Activated CD4-positive, alpha-beta T cell treated with anti-CD3 and anti-CD28 coated beads for 48 hours (primary cell): ENCODE measurements at places on chromosomes 3 and 15.
A peak's percentile ranks its signal among the peaks of the same experiment; 100 is the strongest.

DNA sequence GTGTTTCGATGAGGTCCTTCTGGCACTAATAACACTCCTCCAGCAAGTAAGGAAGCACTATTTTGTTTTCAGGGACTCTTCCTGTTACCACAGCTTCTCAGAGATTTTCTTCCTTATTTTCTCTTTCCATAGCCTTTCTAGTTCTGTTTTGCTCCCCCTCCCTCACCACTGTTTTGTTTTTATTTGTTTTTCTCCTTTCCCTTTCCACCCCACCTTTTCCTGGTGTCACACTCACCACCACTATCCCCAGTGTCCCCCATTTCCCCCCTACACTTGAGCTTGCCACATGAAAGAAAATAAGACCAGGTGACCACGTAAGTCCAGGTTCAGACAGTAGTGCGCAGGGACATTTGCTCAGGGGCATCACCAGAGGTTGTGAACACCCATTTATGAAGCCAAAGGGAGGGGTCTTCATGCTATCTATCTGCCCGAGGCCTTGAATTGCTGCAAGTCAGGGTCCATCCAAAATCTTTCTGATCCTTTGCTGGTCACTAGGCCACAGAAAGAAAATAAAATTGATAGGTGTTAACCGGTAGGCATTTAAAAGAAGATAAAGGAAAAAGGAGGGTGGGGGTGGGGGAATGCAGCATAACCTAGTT lies 1.4 kb upstream of the RFTN1 start:
- no peak for DNase-seq

DNA sequence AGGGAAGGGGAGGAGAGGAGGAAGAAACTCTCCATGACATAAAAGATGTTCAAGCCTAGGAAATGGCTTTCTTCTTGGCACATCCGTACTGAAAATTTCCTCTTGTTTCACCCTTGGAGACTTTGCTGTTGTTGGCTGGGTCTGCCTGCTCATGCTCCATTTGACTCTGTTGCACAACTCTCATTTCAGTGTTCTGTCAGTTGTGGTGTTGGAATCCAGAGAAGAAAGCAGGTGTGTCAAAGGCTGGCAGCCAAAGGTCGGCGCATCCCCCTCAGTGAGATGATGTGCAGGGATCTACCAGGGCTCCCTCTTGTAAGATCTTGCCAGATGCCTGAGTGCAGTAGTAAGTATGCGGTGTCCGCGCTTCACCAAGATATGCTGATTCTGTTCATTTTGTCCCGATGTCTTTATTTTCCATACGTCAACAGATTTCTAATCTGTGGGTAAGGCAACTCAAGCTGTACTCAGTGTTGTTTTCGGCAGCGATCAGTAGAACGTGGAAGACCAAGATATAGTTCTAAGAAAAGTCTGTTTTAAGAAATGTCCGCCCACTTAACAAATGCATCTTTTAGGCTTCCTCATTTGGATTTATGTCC lies 265.2 kb upstream of the GOLGA6L4 start:
- DNase-seq = no peak

- DNase-seq = no peak
Measured at GRCh38 chr15:38042707-38043445, 108.4 kb downstream of the TMCO5A start.

GRCh38 chr3:57110798-57111197 lies 50.3 kb downstream of the SPATA12 start:
- DNase-seq = no peak

DNA sequence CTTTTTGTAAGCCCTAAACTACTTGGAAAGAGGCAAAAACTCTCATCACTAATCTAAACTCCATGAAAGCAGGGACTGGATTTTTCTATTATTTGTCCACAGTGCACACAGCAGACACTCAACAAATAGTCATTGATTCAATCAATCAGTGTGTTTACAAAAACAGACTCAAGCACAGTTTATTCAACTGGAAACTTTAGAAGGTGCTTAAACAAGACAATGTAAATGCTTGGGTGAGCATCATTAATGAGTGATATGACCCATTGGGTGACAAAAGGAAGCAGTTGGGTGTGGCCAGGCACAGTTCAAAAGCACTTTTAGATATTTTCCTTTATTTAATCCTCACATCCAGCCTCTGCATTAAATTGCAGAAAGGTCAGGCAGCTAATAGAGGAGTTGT lies 32.0 kb upstream of the PPP4R2 start:
- DNase-seq = no peak

DNA sequence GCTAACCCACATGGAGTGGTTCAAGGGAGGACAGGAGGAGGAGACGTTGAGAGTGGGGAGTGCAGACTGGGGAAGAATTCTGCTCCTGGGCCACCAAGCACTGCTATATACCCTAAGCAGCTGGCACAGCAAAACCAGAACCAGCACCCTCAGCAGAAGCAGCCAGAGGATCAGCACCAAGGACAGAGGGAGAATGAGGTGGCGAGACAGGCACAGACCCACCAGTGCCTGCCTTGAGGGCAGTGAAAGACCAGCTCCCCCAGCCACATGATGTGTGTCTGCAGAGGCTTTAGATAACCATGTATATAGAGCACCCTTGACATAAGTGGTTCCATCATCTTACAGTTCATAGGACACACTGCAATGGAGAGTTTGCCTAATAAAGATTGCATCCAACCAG lies 319.0 kb downstream of the GABRB3 start:
- no peak for DNase-seq

GRCh38 chr3:27883266-27883665 lies 161.1 kb upstream of the EOMES start:
- no peak for DNase-seq

GRCh38 chr15:74304431-74304830 lies 63.0 kb downstream of the CYP11A1 start:
- DNase-seq = no peak

GRCh38 chr3:150761831-150762661 lies 923 bp downstream of the SIAH2 start:
- peak; percentile 57 for DNase-seq

DNA sequence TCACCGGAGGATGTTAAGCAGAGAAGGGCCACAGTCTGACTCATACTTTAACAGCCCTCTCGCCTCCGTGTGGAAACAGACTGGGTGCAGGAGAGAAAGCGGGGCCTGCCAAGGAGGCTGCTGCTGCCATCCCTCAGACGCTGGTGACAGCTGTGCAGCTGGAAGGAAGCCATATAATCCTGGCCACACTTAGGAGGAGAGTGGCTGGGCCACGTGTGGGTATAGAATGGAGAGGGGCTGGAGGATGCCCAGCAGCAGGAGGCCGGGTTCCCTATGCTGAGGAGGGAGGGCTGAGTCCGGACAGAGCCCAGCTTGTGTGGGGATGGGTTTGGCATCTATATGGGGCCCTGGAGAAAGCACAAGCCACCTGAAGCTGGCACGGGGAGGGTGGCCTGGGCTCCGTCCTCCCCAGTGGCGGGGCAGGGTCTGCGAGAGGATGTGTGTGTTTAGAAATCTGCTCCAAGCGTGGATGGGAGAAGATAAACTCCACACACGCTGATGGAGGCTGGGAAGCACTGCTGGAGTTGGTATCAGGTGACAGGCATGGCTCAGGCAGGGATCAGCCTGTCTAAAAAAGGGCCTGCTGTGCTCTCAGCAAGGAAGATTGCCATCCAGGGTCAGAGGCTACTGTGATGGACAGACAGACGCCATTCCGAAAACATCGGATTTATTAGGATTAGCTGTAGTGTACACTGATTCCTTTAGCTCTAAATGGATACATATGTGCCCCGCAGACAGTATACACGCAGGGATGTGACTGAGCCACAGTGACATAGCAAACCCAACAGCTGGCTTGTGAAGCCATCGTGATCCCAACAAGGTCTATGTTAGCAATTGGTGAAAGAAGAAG lies 15.9 kb downstream of the ABTB1 start:
- DNase-seq = no peak

DNA sequence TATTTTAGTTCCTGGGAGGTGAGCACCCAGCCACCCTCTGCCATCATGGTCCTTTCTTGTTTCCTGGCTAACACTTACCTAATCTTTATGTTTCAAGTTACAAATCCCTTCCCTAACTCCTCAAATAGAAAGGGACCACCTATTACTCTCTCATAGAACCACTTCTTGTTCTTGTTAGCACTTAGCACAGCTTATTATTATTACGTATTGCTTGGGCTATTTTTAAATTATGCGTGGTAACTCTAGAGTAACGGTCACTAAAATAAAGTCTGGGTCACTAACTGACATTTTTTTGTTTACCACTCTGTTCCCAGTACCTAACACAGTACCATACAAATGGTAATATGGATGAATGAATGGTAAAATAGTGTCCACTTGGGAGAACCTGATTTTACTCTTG lies 141.9 kb downstream of the LRTM1 start:
- DNase-seq = no peak
